ENCODE measurements at places on chromosomes 5 and 9. TPM values are rescaled to one million over a fixed set of nuclear protein-coding genes. Genes with fewer than 3 reads are reported as not detected.

CDHR2 gene
- 63.7 TPM for total RNA-seq

NOXA1 gene
- total RNA-seq, result 7.3 TPM

ADGRD2 gene
- total RNA-seq, result not detected

CDX1 gene
- not detected for total RNA-seq

SLC46A2 gene
- total RNA-seq, result not detected

RIOK2 gene
- 12.2 TPM for total RNA-seq

TLN1 gene
- total RNA-seq, result 127 TPM

ZNF354B gene
- total RNA-seq, result 2.0 TPM

OR1J2 gene
- not detected for total RNA-seq

SELENOP gene
- total RNA-seq, result 1,922 TPM

FAM78A gene
- total RNA-seq, result 1.7 TPM

GRM6 gene
- 0.05 TPM for total RNA-seq

CDH10 gene
- total RNA-seq, result not detected

C5orf34 gene
- total RNA-seq, result 0.71 TPM

ARL14EPL gene
- not detected for total RNA-seq

CDKN2A gene
- total RNA-seq, result 1.4 TPM

CBY3 gene
- not detected for total RNA-seq

ABLIM3 gene
- total RNA-seq, result 122 TPM

TMOD1 gene
- total RNA-seq, result 12.2 TPM

RNF183 gene
- total RNA-seq, result 0.27 TPM

RASGEF1C gene
- not detected for total RNA-seq

LMBRD2 gene
- total RNA-seq, result 13.0 TPM

PRSS3 gene
- total RNA-seq, result 2.9 TPM

PCDHGC5 gene
- 0.32 TPM for total RNA-seq

SYNPO gene
- 24.4 TPM for total RNA-seq

HEMGN gene
- total RNA-seq, result 2.9 TPM

ADAMTS13 gene
- 8.1 TPM for total RNA-seq

PDCD1LG2 gene
- 2.4 TPM for total RNA-seq

JAK2 gene
- 5.0 TPM for total RNA-seq

PCDHGA5 gene
- total RNA-seq, result 0.48 TPM

LCN1 gene
- total RNA-seq, result not detected

ORM1 gene
- total RNA-seq, result 20,822 TPM

LRRC70 gene
- total RNA-seq, result 0.37 TPM

AGXT2 gene
- total RNA-seq, result 56.7 TPM

Measured in right lobe of liver (tissue), 6 donors.